ENCODE measurements at places on chromosomes 5 and 9.

DNA sequence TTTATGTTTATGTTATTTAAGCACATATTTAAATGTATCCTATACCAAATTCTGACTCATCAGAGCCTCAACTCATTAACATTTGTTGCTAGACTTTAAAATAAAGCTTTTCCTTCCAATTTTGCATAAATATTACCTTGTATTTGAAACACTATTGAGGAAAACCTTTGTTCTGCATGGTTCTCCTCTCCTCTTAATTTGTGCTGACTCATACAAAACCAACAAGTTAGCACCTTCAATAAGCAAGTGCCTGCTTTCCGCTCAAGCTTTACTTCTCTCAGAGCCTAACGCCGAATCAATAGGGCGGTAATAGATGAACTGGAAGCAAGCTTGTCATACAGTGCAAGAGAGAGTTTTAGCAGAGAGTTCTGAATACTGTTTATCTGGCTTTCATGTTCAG, 7.9 kb downstream of the AMACR start:
- no peak for DNase-seq

DNA sequence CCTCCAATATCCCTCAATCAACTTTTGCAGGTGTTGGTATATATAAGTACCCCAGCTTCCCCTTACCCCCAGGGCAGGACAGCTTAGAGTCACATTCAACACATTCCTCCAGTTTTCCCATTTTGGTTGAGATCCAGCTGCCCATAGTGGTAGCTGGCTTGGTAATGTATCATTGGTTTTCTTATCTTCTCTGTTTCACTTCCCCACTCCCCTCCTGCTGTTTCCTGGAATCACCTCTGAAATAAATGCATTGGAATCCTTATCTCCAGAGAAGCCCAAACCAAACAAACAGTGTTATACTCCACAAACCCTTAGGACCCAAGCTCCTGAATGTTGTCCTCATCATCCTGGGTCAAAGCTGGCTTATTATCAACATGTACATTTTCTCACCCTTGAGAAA, 184.8 kb downstream of the TMEM38B start:
- DNase-seq, result no peak

GRCh38 chr5:123708074-123708806, 196.3 kb downstream of the CSNK1G3 start:
- no peak for DNase-seq

- DNase-seq, result no peak
These were observed 22.4 kb downstream of the RNF130 start for GRCh38 chr5:180049185-180049548.

DNA sequence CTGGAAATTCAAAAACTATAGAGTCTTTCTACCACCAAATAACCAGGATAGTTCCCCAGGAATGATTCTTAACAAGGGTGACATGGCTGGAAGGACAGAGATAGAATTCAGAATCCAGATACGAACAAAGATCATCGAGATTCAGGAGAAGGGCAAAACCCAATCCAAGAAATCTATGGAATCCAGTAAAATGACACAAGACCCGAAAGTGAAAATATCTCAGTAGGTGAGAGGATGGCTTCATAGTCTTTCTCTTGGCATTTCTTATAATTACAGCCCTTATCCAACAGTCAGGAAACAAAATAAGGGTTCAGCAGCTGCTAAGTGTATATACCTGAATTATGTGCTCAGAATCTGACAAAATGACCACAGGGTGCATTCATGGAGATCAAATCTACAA, 81.8 kb downstream of the FAM174A start:
- DNase-seq, result no peak
